ENCODE measurements at places on chromosomes 1 and 21.
A peak's percentile ranks its signal among the peaks of the same experiment; 100 is the strongest.

DNA sequence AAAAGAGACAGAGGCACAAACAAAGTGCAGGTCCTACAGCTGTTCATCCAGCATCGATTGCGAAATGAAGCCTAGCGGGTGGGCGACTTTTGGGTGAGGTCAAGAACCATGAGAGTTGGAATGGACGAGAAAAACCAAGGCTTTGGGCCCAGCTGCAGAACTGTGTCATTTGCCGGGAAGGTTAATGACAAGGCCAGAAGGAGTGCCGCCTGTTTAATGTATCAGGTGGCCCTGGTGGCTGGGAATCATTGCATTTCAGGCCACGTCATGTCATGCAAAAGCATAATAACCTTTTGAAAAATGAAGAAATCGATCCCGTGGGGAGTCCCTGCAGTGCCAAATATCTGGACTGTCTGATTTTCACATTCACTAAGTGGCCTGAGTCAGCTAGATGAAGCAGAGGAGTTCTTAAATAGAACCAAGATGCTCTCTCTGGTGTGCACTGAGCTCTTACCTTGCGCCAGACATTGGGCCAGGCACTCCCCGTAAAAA lies 8.1 kb upstream of the RCC2 start:
- no peak for DNase-seq

GRCh38 chr1:96804648-96805047 lies 83.1 kb downstream of the PTBP2 start:
- DNase-seq: no peak

DNA sequence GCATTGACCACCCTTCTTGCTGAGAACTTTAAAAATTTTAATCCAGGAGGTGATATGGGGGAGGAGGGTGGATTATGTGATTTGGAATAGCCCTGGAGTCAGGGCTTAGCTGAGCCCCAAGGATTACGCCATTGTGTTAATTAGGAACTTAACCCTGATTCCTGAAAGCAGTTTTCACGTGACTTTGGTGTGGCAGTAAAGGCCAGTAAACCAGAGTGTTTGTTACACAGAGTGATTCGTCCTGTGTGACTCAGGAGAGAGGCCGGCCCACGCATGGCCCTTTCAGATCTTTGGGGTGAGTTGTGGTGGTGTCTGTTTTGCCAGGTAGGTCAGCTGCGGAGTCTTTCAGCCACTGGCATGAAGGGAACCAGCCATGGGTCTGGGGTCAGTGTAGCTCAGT lies 107.6 kb downstream of the NOS1AP start:
- no peak for DNase-seq

DNA sequence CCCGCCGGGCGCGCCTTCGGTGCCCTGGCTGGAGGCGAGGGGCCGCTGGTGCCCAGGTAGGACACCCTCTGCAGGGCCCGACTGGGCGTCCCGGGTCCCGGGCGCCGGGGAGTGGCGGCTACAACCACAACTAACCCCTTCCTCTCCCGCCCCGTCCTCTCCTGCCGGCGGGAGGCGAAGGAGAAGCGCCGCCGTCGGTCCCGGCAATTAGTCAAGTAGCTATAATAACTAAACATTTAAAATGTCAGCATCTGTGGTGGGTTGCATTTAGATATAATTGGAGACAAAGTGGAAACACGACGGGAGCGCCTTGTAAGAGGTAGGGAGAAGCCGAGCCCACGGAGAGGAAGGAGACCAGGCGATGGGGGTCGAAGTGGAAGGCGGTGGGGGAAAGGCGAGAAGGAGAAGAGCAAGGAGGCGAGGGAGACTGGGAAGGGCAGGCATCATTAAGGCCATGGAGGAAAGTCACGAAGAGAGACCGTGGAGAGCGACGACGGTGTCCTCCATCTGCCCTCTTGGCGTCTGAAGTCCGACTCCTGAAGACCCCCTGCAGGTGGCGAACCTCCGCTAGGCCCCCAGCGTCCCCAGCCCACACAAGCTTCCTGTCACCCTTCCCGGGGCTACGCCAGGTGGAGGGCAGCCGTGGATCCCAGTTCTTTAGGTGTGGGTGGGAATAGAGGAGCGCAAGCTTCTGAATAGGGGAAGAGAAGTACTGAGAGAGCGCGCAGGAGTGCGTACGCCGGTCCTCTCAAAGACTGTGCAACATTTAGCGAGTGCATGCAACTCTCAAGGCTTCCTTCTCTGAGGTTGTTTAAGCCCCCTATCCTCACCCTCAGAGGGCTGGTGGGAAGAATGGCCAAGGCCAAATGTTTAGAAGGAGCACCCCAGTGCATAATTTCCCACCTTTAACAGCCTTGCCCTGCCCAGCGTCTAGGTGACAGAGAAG lies 1.6 kb downstream of the CNIH3 start:
- no peak for DNase-seq

GRCh38 chr1:7777591-7777990 lies 6.5 kb downstream of the VAMP3 start:
- DNase-seq: no peak

DNA sequence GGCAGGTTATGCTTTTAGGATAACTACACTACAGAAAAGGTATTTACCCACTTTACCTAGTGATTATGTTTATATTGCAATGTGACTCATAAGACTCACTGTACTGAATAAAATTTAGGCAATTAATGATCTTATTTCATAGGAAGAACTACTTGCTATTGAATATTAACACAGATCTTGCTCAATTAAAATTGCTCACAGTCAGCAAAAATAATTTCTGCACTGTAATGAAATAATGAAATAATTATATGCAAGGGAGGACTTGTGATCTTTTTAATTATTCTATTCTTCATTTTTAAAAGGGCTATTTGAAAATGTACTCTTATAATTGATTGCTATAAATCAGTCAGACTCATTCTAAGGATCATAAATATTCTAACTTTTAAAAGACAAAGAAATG lies 48.0 kb upstream of the FOXD3 start:
- DNase-seq: no peak

GRCh38 chr1:38502758-38503157 lies 356.8 kb downstream of the RRAGC start:
- no peak for DNase-seq

DNA sequence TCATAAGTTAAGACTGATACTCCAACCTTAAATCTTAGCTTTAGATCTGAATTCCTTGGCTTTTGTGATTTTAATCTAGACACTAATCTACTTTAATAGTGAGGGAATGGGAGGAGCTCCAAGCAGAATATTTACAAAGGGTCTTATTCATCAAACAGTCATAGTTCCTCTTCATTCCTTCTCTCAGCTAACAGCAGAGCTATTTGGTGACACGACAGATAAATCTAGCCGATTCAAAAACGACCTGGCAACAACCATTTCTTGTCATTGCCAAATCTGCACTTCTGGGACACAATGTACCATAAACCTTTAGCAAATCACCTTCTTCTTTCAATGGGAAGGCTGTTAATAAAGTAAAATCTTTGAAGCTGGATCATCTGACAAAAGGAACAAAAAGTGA lies 52.8 kb upstream of the FOXD3 start:
- DNase-seq: no peak

- DNase-seq: no peak
Measured at GRCh38 chr21:21196087-21196486, 197.9 kb downstream of the NCAM2 start.

DNA sequence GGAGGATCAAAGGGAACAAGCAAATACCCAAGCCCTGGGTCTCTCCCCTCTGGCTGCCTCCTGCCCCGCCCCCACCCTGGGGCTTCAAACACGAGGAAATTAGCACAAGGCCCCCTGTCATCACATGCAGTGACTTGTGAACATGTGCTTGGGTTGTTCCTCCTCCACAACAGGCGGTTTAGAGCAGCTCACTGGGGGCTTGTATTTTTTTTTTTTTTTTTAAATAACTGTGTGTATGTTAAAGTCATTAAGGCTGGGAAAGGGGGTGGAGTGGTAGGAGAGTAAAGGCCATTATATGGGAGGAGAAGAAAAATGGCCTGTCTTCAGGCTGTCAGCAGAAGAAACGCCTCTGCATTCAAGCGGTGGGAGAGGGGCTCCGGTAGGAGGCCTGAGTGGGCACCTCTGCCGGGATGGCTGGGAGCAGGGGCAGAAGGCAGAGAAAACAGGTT lies 64.2 kb downstream of the PLXNA2 start:
- DNase-seq: no peak

GRCh38 chr1:219163401-219163954 lies 10.2 kb upstream of the LYPLAL1 start:
- DNase-seq: no peak

DNA sequence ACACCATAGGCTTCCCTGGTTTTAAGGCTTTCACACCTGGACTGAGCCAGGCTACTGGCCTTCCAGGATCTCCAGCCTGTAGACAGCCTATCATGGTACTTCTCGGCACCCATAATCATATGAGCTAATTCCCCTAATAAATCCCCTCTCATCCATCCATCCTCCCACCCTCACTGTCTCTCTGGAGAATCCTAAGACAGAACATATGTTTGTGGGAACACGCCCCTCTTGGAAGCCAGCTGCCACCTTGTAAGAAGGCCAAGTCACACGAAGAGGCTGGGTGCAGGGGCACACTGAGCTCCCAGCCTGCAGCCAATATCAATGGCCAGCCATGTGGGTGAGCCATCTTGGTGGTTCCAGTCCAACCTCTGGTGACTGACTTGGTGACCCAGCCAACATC lies 7.4 kb downstream of the CLCC1 start:
- DNase-seq: no peak

- DNase-seq: no peak
Measured at GRCh38 chr1:175968486-175969172, 225.2 kb upstream of the TNR start.

DNA sequence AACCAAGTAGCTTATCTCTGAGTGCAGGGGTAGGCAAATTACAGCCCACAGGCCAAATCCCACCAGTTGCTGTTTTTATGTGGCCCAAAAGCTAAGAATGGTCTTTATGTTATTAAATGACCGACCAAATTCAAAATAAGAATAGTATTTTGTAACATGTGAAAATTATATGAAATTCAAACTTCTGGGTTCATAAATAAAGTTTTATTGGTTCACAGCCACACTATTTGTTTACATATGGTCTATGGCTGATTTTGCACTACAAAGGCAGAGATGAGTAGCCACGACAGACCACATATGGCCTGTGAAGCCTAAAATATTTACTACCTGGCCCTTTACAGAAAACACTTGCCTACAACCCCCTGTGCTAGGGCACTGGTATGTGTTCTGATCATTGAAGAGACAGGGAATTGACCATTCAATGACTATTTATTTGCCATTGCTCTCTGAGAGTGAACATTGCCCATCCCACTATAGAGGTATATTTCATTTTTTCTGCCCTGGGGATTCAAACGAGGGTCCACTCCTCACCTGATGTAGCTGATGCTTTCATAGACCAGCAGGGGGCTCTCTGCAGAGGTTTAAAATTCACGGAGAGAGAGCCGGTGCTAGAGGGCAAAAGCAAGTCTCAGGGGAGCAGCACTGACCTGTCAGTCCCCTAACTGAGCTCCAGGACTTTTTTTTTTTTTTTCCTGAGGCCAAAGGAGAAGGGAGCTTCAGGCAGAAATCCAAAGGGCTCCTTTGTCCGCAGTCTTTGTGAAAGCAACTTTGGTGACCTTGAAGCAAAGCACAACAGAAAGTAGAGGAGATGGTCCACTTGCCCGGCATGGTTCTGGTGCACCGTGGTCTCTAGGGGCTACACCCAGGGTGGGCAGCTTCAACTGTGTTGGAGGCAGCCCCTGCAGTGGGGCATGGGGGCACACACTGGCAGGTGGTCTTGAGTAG lies 7.3 kb upstream of the GNL2 start:
- no peak for DNase-seq

DNA sequence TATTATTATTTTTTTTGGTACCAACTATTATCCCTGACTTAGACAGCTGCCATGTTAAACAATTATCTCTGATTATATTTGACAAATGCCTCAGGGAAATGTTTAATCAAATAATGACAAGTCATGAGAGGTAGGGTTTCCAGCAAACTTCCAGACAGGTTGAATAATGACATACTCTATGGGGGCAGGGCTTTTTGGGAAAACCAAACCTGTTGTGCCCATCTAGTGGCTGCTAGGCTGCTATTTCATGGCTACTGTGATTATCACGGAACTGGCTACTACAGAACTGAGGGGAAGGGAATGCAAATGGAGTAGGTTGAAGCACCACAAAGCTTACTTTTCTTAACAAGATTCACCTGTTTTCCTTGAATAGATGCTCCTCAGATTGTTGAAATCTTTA lies 77.6 kb downstream of the DUSP10 start:
- DNase-seq: no peak

DNA sequence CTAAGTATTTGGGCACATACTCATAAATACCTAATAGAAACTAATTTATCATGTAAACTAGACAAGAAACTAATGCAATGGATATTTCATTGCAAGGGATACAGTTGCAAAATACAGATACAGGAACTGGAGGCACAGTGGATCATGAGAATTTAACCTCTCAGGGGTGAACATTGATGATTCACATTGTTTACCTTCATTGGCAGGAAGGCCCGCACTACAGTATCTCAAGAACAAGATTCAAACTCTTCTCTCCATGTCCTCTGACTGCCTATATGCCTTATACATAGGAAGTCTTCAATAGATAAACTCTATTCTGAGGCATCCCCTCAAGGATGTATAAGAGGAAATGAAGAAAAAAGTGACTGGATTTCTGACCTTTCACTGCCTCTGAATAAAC lies 18.4 kb upstream of the PTBP2 start:
- DNase-seq: no peak

DNA sequence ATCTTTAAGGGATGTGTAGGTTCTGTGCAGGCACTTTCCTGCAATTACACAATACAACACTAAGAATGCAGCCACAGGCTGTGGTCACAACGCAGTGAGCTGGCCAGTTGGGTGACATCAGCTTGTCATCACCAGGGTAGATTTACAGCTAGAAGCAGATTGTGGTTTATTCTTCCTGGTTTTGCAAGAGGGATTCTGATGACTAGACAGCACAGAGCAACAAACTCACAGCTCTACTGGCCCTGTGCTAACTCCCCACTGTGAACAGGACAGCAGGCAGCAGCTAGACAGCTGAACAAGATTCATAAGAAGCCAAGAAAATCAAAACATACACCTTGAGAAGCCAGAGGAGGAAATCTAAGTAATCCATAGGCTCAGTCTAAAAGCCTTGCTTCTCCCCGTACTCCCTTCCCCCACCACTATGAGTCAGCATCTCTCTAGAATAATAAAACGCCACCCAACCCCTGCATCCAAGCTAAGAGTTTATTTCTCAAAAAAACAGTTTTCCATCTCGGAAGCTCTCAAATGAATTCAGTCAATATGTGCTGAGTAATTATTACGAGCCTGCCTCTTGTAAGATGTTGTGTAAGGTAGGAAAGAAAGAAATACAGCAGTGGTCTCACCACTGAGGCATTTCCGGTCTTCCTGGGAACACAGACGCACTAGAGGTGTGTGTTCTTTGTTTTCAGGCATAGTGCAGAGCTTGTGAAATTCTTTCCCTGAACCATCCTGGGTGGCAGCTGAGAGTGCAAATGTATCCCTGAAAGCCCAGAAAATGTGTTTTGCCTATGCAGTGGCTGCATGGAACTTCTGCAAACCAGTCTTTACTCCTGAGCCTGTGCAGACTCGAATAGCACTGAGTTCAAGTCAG lies 162.8 kb downstream of the NTPCR start:
- peak; percentile 34 for DNase-seq

GRCh38 chr1:11337580-11338073 lies 64.6 kb downstream of the UBIAD1 start:
- DNase-seq: peak; percentile 45

- DNase-seq: no peak
Measured at GRCh38 chr21:43211072-43211759, 42.4 kb downstream of the CRYAA start.

- DNase-seq: no peak
Measured at GRCh38 chr1:166053395-166053794, 113.4 kb downstream of the FAM78B start.

Measured in CMK (cell line).